Heart left ventricle (tissue), 16 donors: ENCODE measurements at places on chromosomes 1 and 21.
A peak's percentile ranks its signal among the peaks of the same experiment; 100 is the strongest.

- no peak overlapping the region for H3K27ac ChIP-seq
- H3K36me3 ChIP-seq: no peaks in the 10 kb centered on the region
- H3K4me1 ChIP-seq: no peaks in the 10 kb centered on the region
Observed at GRCh38 chr1:198528364-198528763, 12.1 kb downstream of the ATP6V1G3 start.

- H3K4me1 ChIP-seq: peaks cover 77% of the 10 kb centered on the region
- peak; percentile 69 for DNase-seq
- H3K4me3 ChIP-seq: no peak overlapping the region
- H3K27ac ChIP-seq: peak overlapping the region; percentile 95
- H3K27me3 ChIP-seq: no peaks in the 10 kb centered on the region
Observed at GRCh38 chr1:26278303-26278702, 1.6 kb upstream of the SH3BGRL3 start.

GRCh38 chr21:43827015-43827611 is 37.7 kb downstream of the RRP1 start:
- H3K4me3 ChIP-seq: no peak overlapping the region
- no peaks in the 10 kb centered on the region for H3K4me1 ChIP-seq
- no peak overlapping the region for H3K27ac ChIP-seq
- peaks cover 15% of the 10 kb centered on the region for H3K27me3 ChIP-seq
- no peak for DNase-seq
- H3K36me3 ChIP-seq: no peaks in the 10 kb centered on the region

DNA sequence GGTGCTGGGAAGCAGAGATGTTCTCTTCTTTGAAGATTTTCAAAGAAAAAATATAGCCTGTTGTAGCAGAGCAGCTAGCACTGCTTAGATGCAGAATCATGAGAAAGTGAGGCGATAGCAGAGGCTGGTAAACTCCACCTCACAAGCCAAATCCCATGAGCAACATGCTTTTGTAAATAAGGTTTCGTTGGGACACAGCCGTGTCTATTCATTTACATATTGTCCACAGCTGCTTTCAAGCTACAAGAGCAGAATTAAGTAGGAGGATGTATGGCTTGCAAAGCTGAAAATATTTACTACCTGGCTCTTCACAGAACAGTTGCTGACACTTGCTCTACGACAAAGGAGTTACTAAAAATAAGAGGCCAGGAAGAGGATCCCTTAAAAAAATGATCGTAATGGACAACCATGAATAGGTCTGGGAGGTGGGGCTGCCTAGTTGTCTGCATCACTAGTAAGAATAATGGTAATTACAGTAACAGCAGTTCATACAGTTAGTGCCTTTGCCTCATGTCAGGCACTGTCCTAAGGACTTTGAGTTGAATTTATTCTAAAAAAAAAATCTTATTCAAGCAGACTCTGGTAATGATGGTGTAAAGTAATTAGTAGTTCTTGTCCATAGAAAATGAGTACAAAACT is 622.0 kb downstream of the KIF26B start:
- H3K4me1 ChIP-seq: no peaks in the 10 kb centered on the region
- H3K36me3 ChIP-seq: no peaks in the 10 kb centered on the region
- DNase-seq: no peak
- H3K4me3 ChIP-seq: no peak overlapping the region

GRCh38 chr1:92509619-92510018 is 22.9 kb upstream of the GFI1 start:
- no peaks in the 10 kb centered on the region for H3K4me1 ChIP-seq
- no peak overlapping the region for H3K4me3 ChIP-seq
- H3K27me3 ChIP-seq: no peaks in the 10 kb centered on the region
- H3K27ac ChIP-seq: no peak overlapping the region
- no peak for DNase-seq

DNA sequence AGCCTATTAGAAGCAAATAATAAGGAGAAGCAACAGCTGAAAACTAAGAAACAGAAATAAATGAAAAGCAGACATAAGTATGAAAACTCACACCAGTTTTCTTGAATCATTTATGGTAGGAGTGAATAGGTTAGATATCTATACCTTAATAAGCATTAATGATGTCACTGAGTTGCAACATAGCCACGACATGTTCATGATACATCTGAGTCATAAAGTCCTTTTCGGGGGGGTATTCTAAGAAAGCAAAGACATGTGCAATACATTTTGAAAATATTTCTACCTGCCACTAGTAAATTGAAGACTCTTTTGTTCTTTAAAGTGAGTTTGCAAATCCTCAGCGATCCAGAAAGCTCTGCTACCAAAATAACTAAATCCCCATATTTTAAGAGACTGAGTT is 7.2 kb downstream of the CD34 start:
- H3K4me3 ChIP-seq: no peak overlapping the region
- no peak for DNase-seq
- H3K4me1 ChIP-seq: peaks cover 20% of the 10 kb centered on the region

DNA sequence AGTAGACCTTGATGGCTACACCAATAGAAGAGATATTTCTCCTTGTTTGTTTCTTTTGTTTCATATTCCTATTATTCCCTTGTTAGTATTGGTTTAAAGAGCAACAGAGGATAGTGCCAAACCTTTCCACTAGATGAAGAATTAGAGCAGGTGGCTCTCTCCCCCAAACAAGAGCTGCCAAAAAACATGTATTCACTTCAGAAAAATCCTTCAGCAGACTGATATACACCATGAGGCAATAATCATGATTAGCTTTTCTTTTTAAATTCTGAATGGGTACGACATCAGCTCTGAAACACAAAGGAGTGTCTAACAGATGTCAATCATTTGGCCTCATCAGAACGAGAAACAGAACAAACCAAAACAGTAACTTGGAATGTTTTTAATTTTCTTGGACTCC is 67.3 kb upstream of the MAP10 start:
- no peaks in the 10 kb centered on the region for H3K4me1 ChIP-seq
- H3K27me3 ChIP-seq: no peaks in the 10 kb centered on the region
- no peak for DNase-seq
- H3K36me3 ChIP-seq: no peaks in the 10 kb centered on the region

- H3K27ac ChIP-seq: peak overlapping the region; percentile 37
- H3K27me3 ChIP-seq: no peaks in the 10 kb centered on the region
- no peaks in the 10 kb centered on the region for H3K36me3 ChIP-seq
Observed at GRCh38 chr1:115062542-115063004, 26.7 kb downstream of the TSPAN2 start.

DNA sequence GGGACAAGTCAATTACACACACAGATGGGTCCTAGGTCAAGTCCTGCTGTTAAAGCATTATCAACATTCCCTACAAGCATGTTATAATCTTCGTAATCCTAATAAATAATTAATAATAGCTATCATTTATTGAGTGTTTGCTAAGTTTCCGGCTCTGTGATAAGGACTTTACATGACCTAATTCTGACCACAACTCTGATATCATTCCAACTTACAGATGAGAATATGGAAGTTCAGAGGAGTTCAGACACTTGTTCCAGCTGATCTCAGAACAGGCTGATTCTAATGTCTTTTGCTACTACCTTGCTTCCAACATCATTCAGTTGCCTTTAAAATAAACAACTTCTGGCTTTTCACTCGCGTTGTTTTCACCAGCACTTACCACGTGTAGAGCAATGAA is 770.1 kb upstream of the CXADR start:
- H3K27ac ChIP-seq: no peak overlapping the region
- no peaks in the 10 kb centered on the region for H3K27me3 ChIP-seq
- no peak for DNase-seq
- H3K4me3 ChIP-seq: no peak overlapping the region
- H3K4me1 ChIP-seq: no peaks in the 10 kb centered on the region

- no peaks in the 10 kb centered on the region for H3K4me1 ChIP-seq
- H3K36me3 ChIP-seq: no peaks in the 10 kb centered on the region
Observed at GRCh38 chr1:14082331-14082730, 382.3 kb downstream of the PRDM2 start.

DNA sequence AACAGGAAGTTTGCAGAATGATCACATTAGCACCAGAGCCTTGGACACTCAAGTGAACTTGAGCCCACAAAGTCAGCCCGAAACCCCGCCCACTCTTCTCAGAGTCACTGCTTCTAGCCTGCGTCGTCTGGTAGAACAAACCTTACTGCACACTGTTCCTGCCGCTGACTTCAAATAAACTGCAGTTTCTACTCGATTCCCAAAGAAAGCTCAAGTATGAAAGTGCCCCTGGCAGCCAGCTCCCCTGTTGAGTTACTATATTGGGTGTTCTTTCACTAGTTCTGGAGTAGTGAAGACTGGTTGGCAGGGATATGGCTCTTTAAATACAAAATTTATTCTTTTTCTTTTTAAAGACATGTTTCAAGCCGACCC is 164.7 kb downstream of the GALNT2 start:
- peak; percentile 56 for DNase-seq
- H3K36me3 ChIP-seq: no peaks in the 10 kb centered on the region
- no peak overlapping the region for H3K4me3 ChIP-seq
- H3K27me3 ChIP-seq: no peaks in the 10 kb centered on the region

- H3K27me3 ChIP-seq: no peaks in the 10 kb centered on the region
- H3K27ac ChIP-seq: no peak overlapping the region
Observed at GRCh38 chr1:63428815-63429214, 61.4 kb downstream of the ALG6 start.

GRCh38 chr1:5598824-5599395 is 393.3 kb downstream of the NPHP4 start:
- no peaks in the 10 kb centered on the region for H3K4me1 ChIP-seq
- H3K27me3 ChIP-seq: no peaks in the 10 kb centered on the region
- H3K36me3 ChIP-seq: no peaks in the 10 kb centered on the region
- DNase-seq: no peak
